Omental fat pad (tissue), 4 donors: ENCODE measurements at places on chromosomes 1 and 21. TPM values are rescaled to one million over a fixed set of nuclear protein-coding genes. Genes with fewer than 3 reads are reported as not detected.

Gene CAPN8
- total RNA-seq = not detected

Gene SLFNL1
- total RNA-seq = 0.19 TPM

Gene TCHHL1
- total RNA-seq = not detected

Gene SIPA1L2
- 31.6 TPM for total RNA-seq

Gene HMCN1
- 45.9 TPM for total RNA-seq

Gene FOXO6
- total RNA-seq = 0.12 TPM

Gene GBP7
- total RNA-seq = not detected

Gene FAM167B
- total RNA-seq = 4.3 TPM
